ENCODE measurements at places on chromosomes 1 and 21. TPM values are rescaled to one million over a fixed set of nuclear protein-coding genes. Genes with fewer than 3 reads are reported as not detected.

The TMEM200B gene
- total RNA-seq: 3.5 TPM

- DNase-seq: peak; percentile 82
These were observed 13.5 kb upstream of the RNF186 start for GRCh38 chr1:19828546-19828945.

- DNase-seq: no peak
These were observed 161.8 kb upstream of the CSF3R start for GRCh38 chr1:36644556-36644955.

DNA sequence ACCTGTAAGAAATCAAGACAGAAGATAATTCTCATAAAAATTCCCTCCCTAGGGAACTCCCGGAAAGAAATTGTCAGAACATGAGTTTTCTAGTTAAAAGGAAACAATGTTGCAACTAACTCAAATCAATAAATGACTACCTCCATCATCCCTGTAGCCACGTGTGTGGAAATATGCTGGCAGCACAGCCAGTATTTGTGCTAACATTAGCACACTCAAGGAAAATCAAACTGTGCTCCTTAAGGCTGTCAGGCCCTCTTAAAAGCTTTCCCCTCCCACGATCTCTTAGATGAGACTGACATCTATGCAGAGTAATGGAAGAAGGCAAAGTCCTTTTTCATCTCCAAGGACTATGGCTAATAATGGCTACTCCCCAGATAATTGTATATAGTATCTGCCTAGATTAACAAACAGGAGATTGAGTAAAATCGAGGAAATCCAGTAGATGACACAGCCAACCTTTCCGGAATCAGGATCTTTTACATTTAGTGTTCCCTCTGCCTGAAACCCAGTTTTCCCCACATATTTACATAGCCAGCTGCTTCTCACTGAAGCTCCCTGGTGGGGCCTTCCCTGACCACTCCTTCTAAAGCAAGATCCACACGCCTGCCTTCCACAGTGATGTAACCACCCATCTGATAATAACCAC lies 50.9 kb upstream of the NR5A2 start:
- DNase-seq: no peak

DNA sequence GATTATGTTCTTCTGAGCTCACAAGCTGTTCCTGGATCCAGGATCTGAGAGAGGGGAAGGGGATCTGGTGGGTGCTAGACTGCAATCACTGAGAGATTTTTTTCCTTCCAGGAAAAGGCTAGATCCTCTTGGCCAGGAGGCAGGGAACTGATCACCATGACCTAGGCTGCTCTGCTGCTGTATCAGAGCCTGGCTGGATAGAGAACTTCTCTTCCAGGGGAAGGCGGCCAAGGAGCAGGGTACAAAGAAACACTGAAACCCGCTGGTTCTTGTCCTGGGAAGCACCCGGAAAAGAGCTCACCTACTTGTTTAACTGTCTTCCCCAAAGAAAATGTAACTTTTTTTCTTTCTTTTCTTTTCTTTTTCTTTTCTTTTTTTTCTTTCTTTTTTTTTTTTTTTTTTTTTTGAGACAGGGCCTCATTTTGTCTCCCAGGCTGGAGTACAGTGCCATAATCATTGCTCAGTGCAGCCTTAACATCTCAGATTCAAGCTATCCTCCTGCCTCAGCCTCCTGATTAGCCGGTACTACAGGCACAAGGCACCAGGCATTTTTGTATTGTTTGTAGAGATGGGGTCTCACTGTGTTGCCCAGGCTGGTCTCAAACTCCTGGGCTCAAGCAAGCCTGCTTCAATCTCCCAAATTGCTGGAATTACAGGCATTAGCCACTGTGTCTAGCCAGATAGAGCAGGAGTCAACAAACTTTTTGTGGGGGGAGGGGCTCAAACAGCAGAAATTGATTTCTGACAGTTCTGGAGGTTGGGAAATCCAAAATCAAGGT lies 12.4 kb upstream of the RPS6KA1 start:
- DNase-seq: no peak

- no peak for DNase-seq
These were observed 3.4 kb upstream of the KHDRBS1 start for GRCh38 chr1:32010246-32010645.
